Brain (organoid and tissue), 16 donors: ENCODE measurements at places on chromosomes 3 and 15.
A peak's percentile ranks its signal among the peaks of the same experiment; 100 is the strongest.

GRCh38 chr3:186374376-186374775 lies 12.3 kb upstream of the DGKG start:
- no peak for DNase-seq

- DNase-seq: no peak
Measured at GRCh38 chr3:10524270-10524669, 18.9 kb upstream of the ATP2B2 start.

GRCh38 chr15:96267463-96267862 lies 63.0 kb upstream of the NR2F2 start:
- DNase-seq: no peak

DNA sequence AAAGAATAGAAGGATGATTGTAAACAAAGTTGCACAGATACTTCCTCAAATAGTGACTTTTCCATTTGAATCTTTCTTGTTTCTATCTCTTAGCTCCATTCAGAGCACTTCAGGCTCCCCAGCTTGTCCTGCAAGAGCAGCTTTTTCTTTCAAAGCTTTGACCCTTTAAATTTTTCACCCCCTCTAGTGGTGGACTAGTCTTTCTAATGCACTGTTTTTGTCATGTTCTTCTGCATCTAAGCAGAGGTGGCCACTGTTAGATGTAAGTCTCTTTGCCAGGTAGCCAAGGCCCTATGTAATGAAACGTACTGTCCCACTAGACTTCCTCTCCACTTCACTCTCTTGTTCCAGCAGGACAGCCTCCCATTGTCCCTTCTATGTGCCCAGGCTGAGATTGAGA lies 74.0 kb upstream of the MANF start:
- peak; percentile 2 for DNase-seq

GRCh38 chr15:61084944-61085367 lies 144.1 kb downstream of the RORA start:
- peak; percentile 64 for DNase-seq

GRCh38 chr15:36301947-36302346 lies 277.5 kb upstream of the CDIN1 start:
- DNase-seq: peak; percentile 85

- DNase-seq: no peak
Measured at GRCh38 chr3:126125341-126125740, 41.4 kb upstream of the SLC41A3 start.

GRCh38 chr15:66912001-66912400 lies 153.4 kb upstream of the SMAD3 start:
- DNase-seq: no peak

GRCh38 chr3:150748684-150749047 lies 14.3 kb downstream of the SIAH2 start:
- DNase-seq: no peak

DNA sequence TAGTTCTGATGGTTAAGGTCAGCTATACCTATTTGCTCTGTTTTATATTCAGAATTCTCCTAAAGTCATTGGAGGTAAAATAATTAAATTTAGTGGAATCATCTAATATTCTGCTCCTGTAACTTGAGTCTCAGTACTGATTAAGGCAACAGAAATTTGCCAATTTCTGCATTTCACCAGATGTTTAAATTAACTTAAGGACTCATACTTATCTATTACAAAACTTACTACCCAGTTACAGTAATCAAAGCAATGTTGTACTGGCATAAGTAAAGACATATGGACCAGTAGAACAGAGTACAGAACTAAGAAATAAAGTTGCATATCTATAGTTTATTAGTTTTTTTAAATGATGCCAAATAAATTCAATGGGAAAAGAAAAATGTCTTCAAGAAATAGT lies 1043.8 kb downstream of the OTOL1 start:
- DNase-seq: no peak

DNA sequence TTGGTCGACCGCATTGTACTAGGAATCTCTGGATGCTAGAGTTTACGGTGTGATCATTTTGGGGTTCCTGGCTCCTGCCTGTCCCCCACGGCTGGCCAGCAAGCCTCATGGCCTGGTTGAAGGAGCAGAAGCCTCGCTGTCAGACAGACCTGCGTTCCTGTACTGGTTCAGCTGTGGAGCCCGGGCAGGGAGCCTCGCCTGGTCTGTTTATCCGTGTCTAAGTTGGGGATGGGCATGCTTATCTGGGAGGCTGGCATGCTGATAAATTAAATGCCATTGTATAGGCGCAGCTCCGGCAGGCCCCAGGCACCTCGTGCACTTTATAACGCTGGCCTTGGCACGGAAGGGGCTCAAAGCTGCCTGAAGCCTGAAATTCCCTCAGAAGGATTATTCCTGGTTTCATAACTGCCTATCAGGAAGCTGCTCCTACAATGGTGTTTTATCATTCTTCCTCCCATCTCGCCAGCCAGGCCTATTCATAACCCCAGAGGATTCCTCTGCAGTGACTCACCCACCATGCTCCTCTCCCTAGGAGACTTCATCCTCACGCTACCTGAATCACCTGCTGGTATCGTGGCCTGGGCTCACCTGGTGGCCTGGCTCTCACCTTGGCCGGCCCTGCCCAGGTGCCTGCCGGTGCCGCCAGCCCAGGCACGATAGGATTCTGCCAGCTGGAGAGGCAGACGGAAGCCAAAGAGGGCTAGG lies 110.9 kb downstream of the ASB7 start:
- DNase-seq: no peak

DNA sequence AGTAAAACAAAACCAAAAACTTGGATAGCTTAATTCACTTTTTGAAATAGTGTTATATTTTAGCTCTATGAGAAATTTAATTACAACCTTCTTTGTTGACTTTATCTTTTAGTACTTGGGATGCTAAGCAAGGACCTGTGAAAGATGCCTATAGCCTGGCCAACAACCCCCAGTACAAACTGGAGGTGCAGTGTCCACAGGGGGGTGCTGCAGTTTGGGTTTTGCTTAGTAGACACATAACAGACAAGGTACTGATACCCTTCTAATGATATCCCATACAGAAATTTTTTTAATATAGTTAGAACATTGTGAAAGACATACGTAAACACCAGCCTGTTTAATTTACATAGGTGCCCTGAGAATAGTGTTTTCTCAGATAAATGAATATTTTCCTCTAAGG lies 35.3 kb downstream of the CAPN7 start:
- DNase-seq: peak; percentile 19

DNA sequence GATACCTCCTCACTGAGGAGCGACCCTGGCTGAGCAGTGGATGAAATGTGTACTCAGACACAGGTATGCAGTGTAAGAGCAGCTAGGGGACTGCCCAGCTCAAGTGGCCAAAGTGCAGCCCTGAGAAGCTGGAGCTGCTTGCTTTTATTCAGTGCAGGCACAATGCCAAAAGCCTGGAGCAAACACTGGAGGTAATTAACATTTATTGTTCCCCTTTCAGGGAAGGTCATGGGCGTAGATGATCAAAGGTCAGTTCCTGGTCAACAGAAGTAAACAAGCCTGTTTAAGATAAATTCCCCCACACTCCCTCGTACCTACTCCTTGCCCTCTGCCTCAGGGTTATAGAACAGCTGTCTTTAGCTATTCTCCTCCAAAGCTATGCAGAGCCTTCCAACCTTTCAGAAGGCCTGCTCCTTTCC lies 17.5 kb downstream of the PLA2G4F start:
- DNase-seq: no peak

- DNase-seq: peak; percentile 60
Measured at GRCh38 chr3:111362381-111363009, 179.5 kb upstream of the CD96 start.

DNA sequence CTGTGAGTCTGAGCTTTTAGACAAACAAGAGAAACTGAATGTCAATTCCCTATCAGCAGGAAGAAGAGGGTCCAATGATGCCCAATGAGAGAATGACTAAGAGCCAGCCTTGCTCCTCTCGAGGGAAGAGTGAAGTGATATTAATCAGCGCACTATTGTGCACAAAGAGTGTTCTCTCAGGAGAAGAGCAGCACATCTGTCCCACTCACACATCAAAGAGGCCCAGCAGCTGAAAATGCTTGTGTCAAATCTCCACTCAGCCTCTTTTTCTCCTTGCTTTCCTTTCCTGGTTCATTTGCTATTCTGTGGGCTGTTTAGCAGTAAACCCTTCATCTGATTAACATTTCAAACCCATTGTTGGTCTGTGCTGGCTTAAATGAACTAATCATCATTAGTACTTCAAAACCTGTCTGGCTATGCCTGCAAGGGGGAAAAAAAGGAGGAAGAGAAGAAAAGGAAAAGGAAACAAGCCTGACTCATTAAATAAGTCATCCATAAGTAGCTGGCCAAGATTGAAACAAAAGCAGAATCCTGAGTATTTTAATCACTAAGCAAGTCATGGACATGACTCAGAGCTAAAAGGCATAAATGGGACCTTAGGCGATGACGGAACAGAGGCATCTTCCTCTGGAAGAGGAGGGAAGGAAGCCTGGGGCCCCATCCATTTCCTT lies 912.7 kb downstream of the TUSC7 start:
- DNase-seq: no peak

GRCh38 chr15:49339656-49340055 lies 83.4 kb upstream of the FGF7 start:
- no peak for DNase-seq

GRCh38 chr3:150830094-150830681 lies 67.2 kb upstream of the SIAH2 start:
- no peak for DNase-seq

DNA sequence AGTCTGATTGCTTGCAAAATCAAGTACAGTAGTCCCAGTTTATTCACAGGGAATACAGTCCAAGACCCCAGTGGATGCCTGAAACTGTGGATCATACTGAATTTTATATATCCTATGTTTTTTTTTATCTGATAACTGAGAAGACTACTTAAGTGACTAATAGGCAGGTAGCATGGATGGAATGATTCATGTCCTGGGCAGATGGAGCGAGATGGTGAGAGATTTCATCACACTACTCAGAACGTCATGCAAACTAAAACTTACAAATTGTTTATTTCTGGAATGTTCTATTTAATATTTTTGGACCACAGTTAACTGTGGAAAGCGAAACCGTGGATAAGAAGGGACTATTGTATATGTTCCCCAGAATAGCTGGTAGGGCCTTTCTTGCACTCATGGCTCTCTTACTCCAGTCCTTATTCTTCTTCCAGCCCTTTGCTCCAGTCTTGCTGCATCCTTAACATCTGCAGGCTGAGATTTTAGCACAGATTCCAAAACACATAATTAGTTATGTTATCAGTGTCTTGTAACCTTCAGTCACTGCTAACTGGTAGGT lies 290.0 kb downstream of the ADAMTSL3 start:
- DNase-seq: no peak

GRCh38 chr15:51054535-51054934 lies 40.2 kb downstream of the TNFAIP8L3 start:
- peak; percentile 21 for DNase-seq

DNA sequence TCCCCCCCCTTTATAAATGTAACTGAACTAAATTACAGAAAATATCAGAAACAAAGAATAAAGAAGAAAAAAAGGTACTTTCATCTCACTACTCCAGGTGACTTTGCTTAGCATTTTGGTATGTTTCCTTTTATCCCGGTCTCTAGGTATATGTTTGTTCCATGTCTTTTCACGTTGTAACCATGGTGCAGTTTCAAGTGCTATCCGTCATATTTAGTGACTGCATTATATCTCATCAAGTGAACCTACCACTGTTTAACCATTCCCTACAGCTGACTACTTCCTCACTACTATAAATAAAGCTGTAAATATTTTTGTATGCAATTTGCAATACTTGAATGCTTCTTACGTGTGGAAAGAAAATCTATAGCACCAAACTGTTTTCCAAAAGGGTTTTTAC lies 2.2 kb downstream of the BTBD1 start:
- no peak for DNase-seq

DNA sequence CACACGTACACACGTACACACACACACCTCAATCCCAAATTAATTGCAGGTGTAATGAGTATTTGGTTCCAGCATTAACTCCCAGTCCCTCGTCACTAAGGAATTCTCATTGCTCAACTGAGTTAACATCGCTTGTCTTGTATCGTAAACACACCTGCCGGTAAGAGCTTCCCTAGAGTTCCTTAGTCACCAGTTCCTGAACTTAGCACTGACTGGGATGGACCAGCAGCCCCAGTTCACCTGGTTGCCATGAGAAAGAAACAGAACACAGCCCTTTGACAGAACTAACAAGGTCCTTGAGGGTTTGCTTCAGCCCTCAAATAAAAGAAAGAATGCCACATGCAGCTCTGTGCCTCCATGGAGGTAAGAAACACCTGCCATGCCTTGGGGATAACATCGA lies 66.3 kb upstream of the SLCO3A1 start:
- DNase-seq: no peak

- DNase-seq: no peak
Measured at GRCh38 chr3:192516820-192517219, 210.5 kb downstream of the FGF12 start.

- DNase-seq: no peak
Measured at GRCh38 chr3:166484470-166484869, 647.2 kb upstream of the BCHE start.

DNA sequence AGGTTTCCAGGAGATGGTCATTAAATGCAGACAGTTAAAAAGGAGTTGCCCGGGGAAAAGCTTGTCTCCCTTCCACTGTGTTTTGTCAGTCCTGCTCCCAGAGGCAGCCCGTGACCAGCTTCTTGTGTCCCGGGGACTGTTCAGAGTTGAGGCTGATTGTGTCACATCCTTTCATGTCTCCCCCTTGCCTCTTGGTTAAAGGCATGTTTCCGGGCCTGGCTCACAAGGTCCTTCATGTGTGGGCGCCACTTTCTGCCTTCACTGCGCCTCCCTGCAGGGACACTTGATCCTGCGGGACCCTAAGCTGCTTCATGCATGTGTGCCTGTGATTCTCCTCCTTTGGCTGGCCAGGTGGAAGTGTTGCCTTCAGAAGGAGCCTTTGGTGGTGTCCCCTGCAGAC lies 9.2 kb downstream of the CHCHD6 start:
- no peak for DNase-seq

GRCh38 chr3:185215873-185216606 lies 37.8 kb downstream of the EHHADH start:
- DNase-seq: peak; percentile 64

DNA sequence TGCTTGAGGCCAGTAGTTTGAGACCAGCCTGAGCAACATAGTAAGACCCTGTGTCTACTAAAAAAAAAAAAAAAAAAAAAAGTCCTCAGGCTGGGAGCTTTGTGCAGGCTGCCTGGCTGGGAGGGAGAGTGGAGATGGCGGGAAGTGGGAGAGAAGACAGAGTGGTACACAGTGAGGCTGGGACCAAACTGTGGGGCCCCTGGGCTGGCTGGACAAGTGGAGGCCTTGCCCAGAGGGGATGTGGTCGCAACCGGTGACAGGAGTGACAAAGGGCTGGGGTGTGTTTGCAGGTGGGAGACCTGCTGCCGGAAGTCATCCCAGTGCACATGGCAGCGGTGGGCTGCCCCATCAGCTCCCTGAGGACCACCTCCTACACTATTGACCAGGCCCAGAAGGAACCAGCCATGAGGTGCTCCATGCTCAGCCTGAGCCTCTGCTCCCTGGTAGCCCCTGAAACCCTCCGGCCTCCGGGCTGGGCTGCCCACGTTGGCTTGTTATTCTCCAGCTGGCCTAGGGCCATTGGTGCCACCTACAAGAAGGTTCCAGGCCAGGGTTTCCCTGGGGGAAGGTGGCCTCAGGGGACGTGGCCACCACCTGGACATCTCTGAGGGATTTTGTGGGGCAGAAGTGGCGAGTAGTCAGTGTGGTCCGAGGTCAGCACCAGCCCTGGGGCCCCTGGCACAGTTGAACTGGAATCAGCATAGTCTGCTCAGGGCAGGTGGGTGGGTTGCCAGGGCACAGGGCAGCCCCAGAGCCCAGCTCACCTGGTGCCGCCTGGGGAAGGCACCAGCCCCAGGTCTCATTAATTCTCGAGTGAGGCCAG lies 22.7 kb downstream of the ACAA1 start:
- DNase-seq: no peak
